ENCODE measurements at places on chromosomes 7 and 10. TPM values are rescaled to one million over a fixed set of nuclear protein-coding genes. Genes with fewer than 3 reads are reported as not detected.

The ETV1 gene
- 2.2 TPM for total RNA-seq

The ODAD2 gene
- not detected for total RNA-seq

The VAX1 gene
- total RNA-seq, result not detected

The PNPLA8 gene
- total RNA-seq, result 15.0 TPM

The PAPOLB gene
- not detected for total RNA-seq

The C10orf95 gene
- total RNA-seq, result 2.3 TPM

The FAM20C gene
- total RNA-seq, result 14.4 TPM

The SNCG gene
- 8.9 TPM for total RNA-seq

The EIF5AL1 gene
- total RNA-seq, result 0.23 TPM

The FBH1 gene
- total RNA-seq, result 62.8 TPM

The PPP1R3C gene
- 6.7 TPM for total RNA-seq

The GHRHR gene
- not detected for total RNA-seq

The DEPP1 gene
- 2.6 TPM for total RNA-seq

The EMX2 gene
- not detected for total RNA-seq

The PILRA gene
- total RNA-seq, result not detected

The PLEKHS1 gene
- not detected for total RNA-seq

The TACR2 gene
- total RNA-seq, result 0.28 TPM

The BHLHA15 gene
- total RNA-seq, result 0.78 TPM

The FEZF1 gene
- total RNA-seq, result not detected

The MYO1G gene
- total RNA-seq, result not detected

The LHFPL3 gene
- total RNA-seq, result not detected

The ASB4 gene
- not detected for total RNA-seq

The CALHM1 gene
- total RNA-seq, result not detected

The ZNF775 gene
- 5.1 TPM for total RNA-seq

All from airway epithelial cell (primary cell).